ENCODE measurements at places on chromosomes 12 and 14.

GRCh38 chr12:84702001-84702400, 210.6 kb downstream of the SLC6A15 start:
- DNase-seq = no peak

GRCh38 chr14:93901813-93902212, 25.3 kb upstream of the FAM181A start:
- no peak for DNase-seq

GRCh38 chr12:49334681-49335080, 2.3 kb downstream of the C1QL4 start:
- DNase-seq = no peak

GRCh38 chr14:104374718-104375080, 204.9 kb upstream of the C14orf180 start:
- no peak for DNase-seq

GRCh38 chr14:75268633-75269550, 9.7 kb upstream of the FOS start:
- DNase-seq = no peak

DNA sequence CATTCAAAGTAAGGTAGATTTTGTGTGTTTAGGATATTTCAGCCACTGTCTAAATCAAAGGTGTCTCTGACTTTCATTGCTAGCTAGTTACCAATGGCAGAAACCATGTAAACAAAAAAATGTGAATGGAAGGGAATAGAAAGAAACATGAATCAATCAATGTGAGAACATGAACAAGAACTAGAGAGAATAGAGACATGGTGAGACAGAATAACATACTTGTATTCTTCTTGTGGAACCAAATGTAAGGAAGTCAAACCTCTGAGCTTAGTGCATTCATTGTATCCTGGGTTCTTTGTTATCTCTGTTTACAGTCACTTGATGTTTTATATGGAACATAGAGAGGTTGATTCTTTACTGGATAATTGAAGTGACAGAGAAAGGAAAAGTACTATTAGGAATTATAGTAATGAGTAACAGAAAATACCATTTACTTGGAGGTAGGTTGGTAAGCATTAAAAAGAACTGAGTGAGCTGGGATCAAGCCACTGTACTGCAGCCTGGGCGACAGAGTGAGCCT, 2.6 kb upstream of the WNK1 start:
- no peak for DNase-seq

DNA sequence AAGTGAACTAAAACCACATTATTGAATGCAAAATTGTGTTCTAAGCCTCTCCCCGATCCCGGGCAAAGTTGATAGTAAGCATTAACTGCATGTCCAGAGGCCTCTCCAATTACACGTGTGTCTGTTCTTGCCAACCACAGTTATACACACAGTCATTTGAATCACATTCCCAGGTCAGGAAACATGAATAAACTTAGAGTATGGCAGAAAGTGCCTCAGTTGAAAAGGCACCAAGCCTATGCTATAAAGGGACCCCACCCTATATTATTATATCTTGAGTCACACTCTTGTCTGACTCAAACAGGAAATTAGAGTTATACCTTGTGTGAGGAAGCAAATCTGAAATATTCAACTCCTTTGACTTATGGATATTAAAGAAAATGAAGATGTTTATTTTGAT, 128.3 kb upstream of the STXBP6 start:
- no peak for DNase-seq

DNA sequence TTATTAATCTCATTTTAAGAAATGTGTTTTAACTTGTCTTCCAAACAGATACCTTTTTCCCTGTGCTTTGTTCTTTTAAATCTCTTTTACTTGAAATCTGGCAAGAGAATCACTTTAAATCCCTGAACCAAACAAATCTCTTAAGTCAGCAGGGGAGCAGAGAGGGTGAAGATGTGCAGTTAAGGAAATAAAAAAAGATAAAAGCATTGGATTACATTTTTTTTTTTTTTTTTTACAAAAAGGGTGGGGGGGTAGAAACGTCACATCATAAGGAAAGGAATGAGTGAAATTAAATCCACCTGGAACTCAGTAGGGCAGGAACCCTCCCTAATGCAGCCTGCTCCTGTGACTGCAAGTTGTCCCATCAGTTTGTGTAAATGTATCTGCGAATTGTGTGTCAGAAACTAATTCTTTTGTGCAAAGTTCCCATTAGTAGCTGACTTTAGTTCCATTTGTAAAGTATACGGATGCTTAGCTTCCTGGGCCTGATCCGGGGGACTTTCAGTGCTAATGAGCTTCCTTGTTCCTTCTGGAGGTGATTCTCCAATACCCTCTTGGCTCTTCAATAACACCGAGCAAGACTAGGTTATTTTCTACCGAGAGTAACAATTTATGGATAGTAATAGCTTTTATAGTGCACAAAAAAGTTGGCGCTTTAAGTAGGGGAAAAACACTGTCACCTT, 1.5 kb downstream of the TTC6 start:
- no peak for DNase-seq

- DNase-seq = no peak
Measured at GRCh38 chr14:32932302-32932913, 6.3 kb upstream of the NPAS3 start.

DNA sequence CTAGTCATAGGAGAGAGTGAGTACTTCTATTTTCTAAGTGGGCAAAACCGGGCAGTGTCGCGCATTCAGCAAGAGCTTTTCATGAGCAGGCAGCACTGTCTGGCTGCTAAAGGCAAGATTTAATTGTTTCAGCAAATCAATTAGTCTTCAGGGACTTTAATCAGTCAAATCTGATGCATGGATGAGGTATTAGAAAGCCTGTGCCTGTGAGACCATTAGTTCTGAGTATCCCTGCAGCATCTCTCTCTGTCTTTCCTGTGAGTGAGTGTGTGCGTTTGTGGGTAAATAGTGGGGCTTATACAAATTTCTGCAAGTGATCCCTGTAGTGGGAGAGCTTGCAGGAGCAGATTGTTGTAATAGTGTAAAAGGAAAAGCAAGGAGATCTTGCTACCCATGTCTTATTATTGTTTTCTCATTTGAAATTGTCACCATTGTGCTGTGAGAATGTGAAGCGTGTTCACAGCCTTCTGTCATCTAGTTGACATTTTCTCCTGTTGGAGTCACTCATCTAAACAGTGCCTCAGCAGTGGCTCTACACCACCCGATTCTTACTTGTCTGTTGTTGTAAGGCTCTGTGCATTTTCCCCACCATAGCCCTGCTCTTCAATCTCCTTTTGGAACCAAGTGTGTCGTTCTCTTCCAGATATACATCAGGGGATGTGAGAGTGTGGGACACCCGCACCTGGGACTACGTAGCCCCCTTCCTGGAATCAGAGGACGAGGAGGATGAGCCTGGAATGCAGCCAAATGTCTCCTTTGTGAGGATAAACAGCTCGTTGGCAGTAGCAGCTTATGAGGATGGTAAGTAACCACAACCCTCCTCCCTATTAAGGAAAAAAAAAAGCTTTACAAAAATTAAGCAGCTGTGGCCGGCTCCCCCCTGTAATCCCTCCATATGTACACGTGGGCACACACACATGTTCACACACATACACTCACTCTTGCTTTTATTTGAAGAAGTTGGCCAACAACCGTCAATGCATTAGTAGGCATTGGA, 53.6 kb downstream of the FBXW8 start:
- DNase-seq = no peak

- no peak for DNase-seq
Measured at GRCh38 chr12:9667403-9668160, 1.9 kb upstream of the CLEC2D start.

GRCh38 chr12:21828779-21829178, 54.3 kb upstream of the KCNJ8 start:
- no peak for DNase-seq

GRCh38 chr12:52710730-52711129, 7.4 kb upstream of the KRT77 start:
- no peak for DNase-seq

- no peak for DNase-seq
Measured at GRCh38 chr12:77328326-77328725, 263.0 kb upstream of the E2F7 start.

- no peak for DNase-seq
Measured at GRCh38 chr12:59911516-59911915, 315.7 kb downstream of the SLC16A7 start.

GRCh38 chr14:30610787-30611343, 11.3 kb upstream of the SCFD1 start:
- DNase-seq = no peak

GRCh38 chr12:43551279-43551970, 578 bp downstream of the ADAMTS20 start:
- DNase-seq = no peak

DNA sequence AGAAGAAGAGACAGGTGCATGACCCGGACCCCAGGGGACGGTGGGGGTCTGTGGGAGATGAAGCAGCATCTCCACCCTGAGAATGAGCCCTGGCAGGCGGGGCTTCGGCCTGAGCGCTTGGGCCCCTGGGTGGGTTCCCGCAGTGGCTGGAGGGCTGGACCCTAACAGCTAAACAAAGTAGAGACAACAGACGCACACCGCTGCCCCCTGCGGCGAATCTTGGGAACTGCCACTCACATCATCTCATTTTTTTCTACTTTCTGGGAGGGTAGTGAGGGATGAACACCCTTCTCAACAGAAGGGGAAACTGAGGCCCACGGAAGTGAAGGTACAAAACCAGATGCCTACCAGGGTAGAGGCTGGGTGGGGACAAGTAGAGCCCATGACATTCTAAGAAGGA, 104.7 kb downstream of the RFLNA start:
- DNase-seq = no peak

- DNase-seq = no peak
Measured at GRCh38 chr12:65808580-65808979, 15.7 kb upstream of the HMGA2 start.

DNA sequence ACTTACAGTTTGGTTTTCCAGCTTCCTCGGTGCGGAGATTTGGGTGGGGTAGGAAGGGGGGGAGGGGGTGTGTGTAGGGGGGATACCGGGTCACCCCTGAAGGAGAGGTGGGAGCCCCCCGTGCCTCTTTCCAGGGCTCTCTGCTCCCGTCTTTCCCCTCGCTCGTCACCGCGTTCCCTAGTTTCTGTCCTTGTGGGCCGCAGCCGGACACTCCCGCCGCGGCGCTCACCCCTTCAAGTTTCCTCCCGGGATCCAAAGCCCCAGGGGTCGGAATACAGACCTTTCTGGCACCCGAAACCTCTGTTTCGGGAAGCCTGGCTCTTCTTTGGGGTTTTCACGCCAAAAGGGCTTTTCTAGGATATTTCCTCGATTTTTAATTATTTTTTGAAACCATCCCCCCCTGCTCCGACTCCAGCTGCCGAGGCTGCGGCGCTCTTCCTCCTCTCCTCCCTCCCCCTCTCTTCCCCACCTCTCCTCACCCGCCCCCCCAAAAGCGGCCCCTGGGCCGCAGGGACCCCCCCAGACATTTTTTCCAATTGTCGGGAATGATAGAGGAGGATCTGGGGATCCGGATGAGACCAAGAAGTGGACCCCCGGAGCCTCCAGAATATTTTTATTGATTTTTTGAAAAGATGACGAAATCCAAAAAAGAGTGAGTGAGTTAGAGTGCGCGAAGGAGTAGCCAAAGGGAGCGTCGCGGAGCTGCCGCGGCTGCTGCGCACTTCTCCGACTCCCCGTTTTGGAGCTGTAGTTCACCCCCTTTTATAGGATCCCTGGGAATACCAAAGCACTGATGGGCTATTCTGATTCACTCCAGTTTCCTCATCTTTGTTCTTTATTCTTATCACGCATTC, 1.7 kb downstream of the CCND2 start:
- DNase-seq = no peak

- DNase-seq = no peak
Measured at GRCh38 chr12:21925296-21925913, 15.8 kb downstream of the ABCC9 start.

DNA sequence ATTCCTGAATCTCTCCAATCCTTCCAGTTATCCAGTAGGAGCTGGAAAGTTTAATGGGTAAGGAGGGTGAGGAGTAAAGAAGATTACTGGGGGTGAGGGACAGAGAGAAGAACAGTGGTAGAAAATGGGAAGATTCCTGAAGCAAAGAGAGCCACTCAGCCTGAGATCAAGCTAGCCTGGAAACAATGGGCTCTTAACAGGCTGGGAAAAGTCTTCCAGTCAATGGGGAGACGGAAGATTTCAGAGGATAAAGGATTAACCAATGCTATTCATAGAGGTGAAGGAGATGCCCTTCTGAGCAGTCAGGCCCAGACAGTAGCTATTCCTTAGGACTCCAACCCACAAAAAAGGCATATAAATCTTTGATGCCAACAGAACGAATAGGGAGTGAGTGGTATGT, 14.8 kb downstream of the GDF11 start:
- no peak for DNase-seq

Data from activated T-helper 1 cell treated with Interleukin-2 at 50 U/mL for 16 hours (primary cell).